ENCODE measurements at places on chromosomes 11 and 22.

DNA sequence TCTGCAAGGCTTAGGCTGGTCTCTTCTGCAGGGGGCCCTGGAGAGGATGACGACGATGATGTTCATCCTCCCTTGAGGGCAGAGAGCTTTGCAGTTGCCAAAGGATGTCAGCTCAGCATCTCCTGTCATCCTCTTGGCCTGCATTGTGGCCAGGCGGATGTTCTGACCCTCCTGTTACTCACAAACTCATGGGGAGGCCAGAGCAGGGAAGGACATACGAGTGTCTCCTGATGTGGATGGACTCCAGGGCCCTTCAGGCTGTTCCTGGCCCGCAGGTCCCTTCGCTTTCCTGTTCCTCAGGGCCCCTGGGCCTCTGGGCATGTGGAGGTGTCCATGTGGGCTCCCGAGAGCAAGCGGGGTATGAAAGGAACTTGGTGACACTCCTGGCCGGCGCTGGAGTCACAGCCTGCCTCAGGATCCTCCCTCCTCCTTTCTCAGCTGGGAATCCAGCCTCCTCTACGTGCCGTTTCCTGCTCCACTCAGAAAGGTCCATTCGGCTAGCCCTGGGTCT lies 8.5 kb downstream of the ADORA2A start:
- DNase-seq: no peak

GRCh38 chr11:19253153-19253745 lies 12.5 kb upstream of the E2F8 start:
- DNase-seq: no peak

GRCh38 chr11:45615182-45615792 lies 50.1 kb downstream of the CHST1 start:
- DNase-seq: no peak

GRCh38 chr11:65562020-65562419 lies 3.9 kb upstream of the LTBP3 start:
- DNase-seq: no peak

DNA sequence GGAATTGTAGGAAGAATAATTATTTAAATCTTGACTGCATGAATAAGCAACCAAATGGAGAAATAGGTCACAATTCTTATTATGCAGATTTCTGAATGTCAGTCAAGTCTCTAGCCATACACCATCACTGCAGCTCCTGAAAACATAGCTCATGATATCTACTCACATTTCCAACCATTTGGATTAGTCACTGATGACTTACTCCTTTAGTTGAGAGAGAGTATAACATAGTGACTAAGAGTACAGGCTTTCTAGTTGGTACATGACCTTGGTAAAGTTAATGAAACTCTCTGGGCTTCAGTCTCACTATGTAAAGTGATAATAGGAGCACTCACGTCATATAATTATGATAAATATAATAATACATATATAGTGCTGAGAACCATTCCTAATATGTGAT lies 265.2 kb downstream of the KCNA4 start:
- DNase-seq: no peak

DNA sequence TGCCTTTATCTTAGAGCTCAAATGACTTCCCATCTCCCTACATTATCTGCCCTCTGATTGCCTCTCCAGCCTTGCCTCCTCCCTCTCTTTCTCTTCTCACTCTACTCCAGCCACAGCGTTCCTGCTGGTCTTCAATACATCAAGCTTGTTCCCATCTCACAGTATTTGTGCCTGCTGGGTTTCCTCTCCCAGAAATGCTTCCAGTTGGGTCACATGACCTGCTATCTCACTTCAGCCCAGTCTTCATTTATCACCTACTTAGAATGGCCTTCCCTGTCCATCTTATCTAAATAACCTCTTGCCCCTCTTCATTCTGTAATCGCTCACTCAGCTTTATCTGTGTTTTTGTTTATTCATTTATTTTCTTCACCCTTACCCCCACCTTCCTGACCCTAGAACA lies 61.8 kb upstream of the FAR1 start:
- no peak for DNase-seq

DNA sequence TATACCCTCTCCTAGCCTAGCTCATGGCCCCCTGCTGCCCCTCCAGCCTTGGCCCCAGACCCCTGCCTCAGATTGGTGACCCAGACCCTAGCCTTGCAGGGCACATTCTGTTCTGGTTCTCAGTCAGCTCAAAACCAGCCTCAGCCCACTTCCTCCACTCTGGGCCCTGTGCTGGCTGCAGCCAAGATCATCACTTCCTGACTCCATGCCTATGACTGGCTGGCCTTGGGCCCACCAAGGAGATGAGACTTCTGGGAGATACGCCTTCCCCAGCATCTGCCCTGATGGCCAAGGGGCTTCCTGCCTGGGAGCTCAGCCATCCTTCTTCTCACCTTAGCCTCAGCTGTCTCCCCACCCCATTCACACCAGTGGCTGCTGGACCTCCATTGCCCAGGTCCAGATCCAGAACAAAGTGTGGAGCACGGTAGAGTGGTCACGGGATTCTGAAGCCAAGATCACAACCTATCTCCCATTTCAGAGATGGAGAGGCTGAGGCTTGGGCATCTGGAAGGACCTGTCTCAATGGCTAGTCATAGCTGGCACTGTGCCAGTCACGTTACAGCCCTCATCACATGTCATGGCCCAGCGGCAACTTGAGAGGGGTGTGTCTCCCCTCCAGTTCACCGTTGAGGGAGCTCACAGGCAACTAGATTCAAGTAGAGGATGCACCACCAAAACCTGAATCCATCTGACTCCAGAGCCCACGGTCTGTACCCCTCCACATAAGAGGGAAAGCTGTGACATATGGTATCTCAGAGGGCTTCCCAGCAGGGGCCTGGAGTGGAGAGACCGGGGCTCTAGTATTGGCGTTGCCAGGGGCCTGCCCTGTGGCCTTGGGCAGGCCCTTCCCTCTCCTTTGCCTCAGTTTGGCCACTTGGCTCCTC lies 43.0 kb upstream of the KLHL35 start:
- peak; percentile 35 for DNase-seq

GRCh38 chr11:128200467-128200866 lies 386.9 kb downstream of the ETS1 start:
- no peak for DNase-seq

All from NCI-H82 (cell line).